ENCODE measurements at places on chromosomes 12 and 14.

GRCh38 chr14:76115010-76115422 is 36.7 kb upstream of the GPATCH2L start:
- DNase-seq = no peak

DNA sequence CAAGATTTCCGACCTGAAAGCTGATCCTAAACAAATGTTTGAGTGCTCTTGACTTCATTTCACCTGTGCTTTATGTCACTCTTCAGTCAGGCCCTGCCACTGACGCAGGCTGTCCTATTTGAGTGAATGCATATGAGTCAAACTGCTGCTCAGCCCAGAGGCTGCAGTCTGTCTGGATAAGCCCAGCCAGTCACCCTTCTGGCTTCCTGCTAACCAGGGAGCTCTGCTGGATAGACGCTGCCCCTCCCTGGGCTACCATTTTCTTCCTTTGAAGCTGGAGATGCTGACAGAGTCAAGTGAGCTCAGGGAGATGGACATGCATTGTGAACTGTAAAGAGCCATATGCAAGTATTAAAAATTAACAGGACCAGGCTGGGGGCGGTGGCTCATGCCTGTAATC is 5.1 kb upstream of the TUNAR start:
- no peak for DNase-seq

DNA sequence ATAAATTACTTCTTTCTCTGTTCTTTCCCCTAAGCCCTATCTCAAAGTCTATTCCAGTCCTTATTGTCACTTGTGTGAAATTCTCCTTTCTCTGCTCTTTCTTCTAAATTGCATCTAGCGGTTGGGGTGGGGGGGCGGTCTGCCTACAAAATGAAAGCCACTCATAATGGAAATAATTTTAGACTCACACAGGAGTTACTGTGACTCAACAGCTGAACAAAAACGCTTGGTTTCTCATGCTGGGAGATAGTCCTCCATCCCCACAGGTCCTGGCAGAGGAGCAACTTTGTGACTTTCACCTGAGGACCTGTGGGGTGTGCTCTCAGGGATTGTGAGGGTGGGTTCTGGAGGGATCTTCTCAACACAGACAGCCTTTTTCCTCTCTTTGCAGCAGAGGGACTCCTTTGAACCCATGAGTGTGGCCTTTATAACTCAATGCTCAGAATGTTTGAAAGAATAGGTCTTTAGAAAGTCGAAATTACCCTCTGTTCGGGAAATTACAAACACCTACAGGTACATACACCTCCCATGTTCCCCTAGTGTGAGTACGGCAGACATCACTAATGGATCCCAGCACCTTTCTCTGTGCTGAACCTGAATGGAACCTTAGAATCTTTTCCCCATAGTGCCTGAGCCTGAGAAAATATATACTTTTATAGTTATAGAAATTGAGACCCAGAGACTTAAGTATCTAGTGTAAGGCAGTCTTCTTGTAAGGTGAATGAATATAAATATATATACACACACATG is 109.7 kb downstream of the CHST11 start:
- DNase-seq = no peak

- DNase-seq = no peak
Observed at GRCh38 chr14:68203871-68204270, 384.3 kb downstream of the RAD51B start.

DNA sequence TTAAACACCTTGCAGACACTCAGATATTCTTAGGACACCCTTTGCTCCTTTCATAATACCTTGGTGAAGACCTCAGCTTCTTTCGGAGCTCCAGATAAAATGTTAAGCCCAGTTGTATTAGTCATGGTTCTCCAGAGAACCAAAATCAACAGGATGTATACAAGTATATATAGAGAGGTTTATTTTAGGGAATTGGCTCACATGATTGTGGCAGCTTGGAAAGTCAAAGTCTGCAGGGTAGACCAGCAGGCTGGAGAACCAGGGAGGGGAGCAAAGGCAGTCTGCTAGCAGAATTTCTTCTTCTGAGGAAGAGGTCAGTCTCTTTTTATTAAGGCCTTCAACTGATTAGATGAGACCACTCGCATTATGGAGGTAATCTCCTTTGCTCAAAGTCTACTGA is 6.9 kb upstream of the IGF1 start:
- DNase-seq = no peak

- no peak for DNase-seq
Observed at GRCh38 chr12:45353944-45354343, 138.0 kb downstream of the ANO6 start.

GRCh38 chr12:56315249-56315621 is 553 bp downstream of the CNPY2 start:
- no peak for DNase-seq

DNA sequence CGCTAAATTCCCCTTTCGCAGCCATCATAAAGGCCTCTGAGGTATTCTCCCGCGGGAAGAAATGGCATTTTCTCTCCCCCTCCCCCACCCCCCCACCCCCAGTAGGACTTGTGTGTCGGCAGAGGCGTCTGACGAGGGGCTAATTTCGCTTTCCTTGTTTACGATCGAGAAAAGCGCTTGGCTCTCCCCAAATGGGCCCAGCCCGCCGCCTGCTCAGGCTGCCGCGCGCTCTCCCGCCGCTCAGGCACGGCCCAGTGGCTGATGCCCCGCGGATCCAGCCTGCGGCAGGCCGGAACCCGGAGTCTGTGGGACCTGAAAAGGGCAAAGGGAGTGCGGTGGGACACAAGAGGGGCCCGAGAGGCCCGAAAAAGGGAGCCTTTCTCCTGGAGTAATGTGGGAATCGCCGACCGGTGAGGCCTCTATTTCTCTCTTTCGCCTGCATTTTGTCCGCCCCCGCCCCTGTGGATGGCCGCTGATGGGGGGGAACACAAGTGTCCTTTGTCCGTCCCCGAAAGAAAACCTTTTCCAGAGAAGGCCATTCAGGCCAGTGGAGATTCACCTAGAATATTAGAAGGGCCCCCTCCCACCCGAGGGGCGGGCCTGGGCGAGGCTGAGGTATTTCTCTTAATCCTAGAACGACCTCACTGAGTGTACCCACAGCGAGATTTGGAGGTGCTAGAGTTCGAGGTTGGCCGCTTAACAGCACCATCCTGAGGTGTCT is 9.0 kb upstream of the HOXC6 start:
- no peak for DNase-seq

- no peak for DNase-seq
Observed at GRCh38 chr14:99241325-99242010, 30.5 kb downstream of the BCL11B start.

GRCh38 chr14:50658203-50658602 is 9.9 kb downstream of the SAV1 start:
- no peak for DNase-seq
